ENCODE measurements at places on chromosomes 16 and 17.

GRCh38 chr17:57744195-57745170 lies 616 bp downstream of the CCDC182 start:
- DNase-seq = no peak

DNA sequence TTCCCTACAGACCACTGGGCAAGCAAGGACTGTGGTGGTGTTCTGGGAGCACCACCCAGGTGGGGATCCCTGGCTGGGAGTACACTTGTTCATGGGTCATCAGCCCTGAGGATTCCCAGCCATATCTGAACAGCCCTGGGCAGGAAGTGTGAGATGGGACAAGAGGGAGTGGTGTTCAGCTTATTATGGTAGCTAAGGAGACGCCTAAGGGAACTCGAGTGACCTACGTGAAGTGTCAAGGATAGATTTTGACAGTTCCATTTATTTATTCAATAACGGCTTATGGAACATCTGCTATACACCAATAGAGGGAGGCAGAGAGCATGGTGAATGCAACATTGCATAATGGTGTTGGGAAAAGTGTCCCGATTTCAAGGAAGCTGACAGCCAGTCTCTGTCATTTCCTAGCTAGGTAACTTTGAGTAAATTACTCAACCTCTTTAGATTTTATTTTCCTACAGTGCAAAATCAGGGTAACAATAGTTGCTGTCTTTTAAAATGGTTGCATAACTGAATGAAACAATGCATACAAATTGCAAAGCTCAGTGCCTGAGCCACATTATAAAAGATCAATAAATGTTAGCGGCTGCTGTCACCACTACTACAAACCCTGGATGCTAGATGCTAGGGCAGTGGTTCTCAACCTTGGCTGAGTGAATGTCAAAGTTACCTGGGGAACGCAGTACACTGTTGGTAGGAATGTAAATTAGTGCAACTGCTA lies 534.1 kb downstream of the GRIN2A start:
- no peak for DNase-seq

DNA sequence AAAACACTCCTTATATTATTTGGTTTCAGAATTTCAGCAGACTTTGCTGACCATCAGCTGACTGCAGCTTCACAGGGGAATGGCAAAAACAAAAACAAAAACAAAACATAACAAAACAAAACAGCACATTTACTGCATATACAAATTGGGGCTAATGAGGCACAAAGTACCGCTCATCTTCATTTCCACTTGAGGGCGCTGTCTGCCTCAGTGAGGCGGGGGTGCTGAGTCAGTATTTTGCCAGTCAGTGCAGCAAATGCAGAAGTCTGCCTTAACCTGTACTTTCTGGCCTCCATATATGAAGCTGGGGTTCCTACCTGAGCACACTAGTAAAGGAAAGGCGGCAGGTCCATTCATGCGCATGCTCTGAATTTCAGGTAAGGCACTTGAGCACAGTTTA lies 13.5 kb upstream of the DYNLRB2 start:
- DNase-seq = peak; percentile 8

- no peak for DNase-seq
Observed at GRCh38 chr17:55314061-55314783, 49.5 kb downstream of the HLF start.

- DNase-seq = no peak
Observed at GRCh38 chr17:49501496-49501895, 6.4 kb downstream of the NGFR start.

DNA sequence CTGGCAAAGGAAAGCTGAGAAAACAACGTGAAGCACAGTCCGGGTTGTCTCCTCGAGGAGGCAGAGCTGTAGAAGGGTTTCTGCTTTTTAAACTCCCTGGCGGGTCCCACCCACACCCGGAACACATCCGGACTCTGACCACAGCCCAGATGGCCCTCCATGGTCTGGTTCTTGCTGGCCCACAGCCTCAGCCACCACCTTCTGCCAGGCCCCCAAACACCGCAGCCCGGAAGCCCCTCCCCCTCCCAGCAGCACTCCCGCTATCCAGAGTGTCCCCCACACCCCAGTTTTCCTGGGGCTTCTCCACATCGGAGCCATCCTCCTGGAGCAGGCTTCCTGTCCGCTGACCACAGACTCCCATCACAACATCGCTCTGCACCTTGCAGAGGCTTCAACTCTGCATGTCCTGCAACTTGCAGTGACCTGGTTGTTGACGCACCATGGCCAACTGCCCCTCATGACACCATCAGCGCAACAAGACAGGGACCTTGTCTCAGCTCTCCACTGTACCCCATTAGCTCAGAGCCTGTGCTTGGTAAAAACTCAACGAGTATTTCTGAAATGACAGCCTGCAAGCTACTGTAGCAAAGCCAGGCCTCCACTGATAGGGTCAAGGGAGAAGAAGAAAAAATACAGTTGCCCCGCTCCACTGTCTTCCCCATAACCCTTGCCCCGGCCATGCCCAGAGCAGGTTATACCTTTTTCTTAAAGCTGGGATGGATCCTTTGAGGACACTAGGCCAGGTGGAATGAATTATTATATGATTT lies 129.8 kb downstream of the C16orf78 start:
- no peak for DNase-seq

DNA sequence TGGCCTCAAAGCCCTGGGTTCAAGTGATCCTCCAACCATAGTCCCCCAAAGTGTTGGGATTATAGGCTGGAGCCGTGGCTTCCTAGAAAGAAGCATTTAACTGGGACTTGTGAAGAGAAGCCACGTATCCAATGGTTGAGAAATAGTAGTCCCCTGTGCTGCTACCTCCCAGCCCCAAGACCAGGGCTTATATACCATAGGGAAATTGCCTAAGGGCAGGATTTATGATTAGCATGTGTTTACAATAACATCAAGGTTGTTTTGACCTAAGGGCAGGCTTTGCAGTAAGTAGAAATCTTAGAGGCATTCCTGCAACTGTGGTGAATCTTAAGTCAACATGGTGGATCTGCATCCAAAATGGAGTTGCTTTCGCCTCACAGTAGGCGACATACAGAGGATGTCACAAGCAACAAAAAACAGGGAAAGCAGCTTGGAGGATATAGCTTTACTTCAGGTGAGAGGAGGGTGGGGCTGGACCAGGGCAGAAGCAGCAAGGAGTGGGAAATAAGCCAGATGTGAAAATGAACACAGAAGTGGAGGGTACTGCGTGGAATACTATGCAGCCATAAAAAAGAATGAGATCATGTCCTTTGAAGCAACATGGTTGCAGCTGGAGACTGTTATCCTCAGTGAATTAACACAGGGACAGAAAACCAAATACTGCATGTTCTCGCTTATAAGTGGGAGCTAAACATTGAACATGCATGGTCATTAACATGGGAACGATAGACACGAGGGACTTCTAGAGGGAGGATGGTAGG lies 18.7 kb upstream of the NSMCE1 start:
- no peak for DNase-seq

DNA sequence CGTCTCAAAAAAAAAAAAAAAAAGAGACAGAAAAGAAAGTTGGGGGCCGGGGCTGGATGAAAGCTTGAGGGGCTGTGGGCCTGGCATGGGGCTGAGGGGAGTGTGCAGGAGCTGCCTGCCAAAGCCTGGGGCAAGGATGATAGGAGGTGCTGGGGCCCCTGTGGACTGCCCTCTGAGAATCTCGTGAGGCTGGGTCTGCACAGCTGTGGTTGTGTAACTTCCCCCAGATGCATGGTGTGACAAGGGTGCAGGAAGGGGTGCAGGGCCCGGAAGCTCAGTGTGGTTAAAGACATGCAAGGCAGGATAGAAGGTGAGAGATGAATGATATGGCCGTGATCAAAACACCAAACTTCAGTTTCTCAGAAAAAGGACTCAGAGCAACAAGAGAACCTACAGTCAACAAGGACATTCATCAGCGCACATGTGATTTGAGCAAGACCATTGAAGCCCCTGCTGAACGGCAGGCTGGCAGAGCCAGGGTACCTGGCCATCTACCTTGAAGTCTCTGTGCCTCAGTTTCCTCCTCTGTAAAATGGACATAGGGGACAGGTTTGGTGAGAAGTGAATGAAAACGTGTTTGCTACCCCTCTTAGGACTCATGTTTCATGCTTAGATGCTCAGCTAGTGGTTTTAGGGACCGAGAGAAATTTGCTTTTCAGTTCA lies 9.6 kb downstream of the IL32 start:
- no peak for DNase-seq

- no peak for DNase-seq
Observed at GRCh38 chr17:61385577-61386236, 13.9 kb upstream of the TBX2 start.

DNA sequence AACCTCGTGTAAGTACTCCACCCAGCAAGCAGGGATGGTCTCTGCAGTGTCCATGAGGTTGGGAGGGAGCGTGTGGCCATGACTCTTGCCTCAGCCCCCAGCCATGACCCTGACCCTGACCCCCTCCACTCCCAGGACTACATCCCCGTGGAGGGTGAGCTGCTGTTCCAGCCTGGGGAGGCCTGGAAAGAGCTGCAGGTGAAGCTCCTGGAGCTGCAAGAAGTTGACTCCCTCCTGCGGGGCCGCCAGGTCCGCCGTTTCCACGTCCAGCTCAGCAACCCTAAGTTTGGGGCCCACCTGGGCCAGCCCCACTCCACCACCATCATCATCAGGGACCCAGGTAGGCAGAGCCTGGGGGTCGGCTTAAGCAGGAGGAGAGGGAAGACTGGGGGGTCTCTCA lies 16.3 kb downstream of the GALK1 start:
- no peak for DNase-seq

GRCh38 chr16:48432136-48432535 lies 46.9 kb upstream of the SIAH1 start:
- DNase-seq = no peak

- DNase-seq = no peak
Observed at GRCh38 chr17:16504984-16505383, 13.0 kb upstream of the LRRC75A start.

DNA sequence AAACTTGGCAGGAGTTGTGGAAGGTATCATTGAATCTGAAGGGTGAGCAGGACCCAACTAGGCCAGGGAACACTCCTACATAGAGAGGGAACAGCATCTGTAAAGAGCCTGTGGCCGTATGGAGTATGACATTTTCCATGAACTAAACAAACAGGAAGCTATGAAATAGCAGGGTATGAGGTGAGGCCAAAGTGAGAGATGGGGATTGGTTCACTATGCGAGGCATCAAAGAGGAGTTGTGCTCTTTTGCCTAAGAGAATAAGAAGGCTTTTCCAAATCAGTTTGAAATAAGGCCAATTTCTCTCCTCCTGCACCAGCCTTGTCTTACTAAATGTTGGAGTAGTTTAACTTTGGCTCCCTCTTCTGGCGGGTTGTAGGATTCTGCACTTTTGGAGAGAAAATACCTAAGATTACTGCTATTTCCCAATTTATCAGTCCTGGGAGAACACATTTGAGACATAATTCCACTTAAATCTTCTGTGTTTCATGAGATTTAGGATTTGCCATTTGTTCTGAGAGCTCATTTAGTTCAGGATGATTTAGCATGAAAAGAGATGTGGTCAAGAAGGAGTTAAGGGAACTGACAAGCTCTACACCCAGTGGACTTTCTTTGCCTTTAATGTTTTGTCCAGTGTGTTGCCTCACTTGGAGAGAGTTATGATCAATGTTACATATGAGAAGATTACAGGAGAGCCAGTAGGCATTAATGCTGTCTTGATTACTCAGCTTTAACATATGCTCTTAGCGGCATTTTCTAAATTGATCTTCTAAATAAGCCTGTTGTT lies 55.4 kb downstream of the TNRC6C start:
- DNase-seq = peak; percentile 54

GRCh38 chr17:6755731-6756184 lies at the start of gene XAF1:
Gene XAF1 (plus strand): TSS chr17:6756046. CDS start chr17:6756079, 33 bp downstream.
- no peak for DNase-seq

GRCh38 chr17:80694992-80695912 lies 150.6 kb downstream of the RPTOR start:
- no peak for DNase-seq

DNA sequence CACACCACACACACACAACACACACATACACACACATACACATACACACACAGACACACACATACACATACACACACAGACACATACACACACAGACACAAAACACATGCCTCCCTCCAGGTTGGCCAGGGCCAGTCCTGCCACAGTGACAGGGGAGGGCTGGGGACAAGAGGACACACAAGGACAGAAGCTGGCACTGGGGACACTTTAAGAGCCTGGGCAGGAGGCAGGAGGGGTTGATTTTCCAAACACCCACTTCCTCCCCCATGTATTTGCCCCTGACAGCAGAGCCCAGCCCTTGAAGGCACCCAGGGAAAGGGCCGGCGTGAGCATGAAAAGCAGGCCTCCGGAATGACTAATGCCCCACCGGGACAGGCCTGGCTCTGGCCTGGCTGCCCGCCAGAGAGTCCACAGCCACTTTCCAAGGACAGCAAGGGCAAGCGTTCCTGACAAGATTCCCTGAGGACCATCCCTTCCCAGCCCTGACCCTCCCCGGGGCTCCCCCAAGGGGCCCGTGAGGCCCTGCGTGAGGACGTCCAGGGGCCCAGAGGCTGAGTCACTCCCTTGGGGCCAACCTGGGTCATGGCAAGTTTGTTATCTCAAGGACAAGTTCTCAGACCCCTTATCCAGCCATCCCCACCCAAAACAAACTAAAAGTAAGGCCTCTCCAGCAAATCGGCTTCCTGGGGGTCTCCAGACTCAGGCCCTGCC lies 235.6 kb downstream of the ZNF423 start:
- DNase-seq = peak; percentile 24

- no peak for DNase-seq
Observed at GRCh38 chr17:606508-607250, 108.0 kb downstream of the VPS53 start.

DNA sequence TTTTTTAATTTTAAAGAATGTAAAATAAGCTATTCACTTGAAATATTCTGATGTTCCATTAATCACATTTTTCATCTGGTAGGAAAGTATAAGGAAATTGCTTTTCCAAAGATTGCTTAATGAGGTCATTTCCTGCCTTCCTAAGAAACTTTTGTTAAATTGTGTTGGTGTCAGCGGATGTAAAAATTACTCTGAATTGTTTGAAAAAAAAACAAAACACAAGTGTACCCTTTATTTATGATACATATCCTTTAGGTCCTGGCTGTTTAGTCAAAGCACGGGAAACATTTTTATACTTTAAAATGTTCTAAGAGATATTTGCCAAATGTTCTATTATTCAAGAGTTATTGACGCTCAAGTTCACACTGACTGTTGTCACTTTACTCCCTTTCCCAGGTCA lies 1357.4 kb upstream of the GOT2 start:
- no peak for DNase-seq

- no peak for DNase-seq
Observed at GRCh38 chr16:86471896-86472295, 38.4 kb upstream of the FOXF1 start.
